ENCODE measurements at places on chromosomes 7 and 10.

DNA sequence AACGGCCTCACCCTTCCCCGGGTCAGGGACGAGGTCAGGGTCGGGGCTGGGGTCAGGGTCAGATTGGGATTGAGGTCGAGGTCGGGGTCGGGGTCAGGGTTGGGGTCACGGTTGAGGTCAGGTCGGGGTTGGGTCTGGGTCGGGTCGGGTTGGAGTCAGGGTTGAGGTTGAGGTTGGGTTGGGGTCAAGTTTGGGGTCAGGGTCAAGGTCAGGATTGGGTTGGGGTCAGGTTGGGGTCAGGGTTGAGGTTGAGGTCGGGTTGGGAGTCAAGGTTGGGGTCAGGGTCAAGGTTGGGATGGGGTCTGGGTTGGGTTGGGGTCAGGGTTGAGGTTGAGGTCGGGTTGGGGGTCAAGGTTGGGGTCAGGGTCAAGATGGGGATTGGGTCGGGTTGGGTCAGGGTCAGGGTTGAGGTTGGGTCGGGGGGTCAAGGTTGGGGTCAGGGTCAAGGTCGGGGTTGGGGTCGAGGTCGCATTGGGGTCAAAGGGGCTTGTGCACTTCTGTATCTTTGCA lies 131.4 kb downstream of the VIPR2 start:
- no peak for DNase-seq

DNA sequence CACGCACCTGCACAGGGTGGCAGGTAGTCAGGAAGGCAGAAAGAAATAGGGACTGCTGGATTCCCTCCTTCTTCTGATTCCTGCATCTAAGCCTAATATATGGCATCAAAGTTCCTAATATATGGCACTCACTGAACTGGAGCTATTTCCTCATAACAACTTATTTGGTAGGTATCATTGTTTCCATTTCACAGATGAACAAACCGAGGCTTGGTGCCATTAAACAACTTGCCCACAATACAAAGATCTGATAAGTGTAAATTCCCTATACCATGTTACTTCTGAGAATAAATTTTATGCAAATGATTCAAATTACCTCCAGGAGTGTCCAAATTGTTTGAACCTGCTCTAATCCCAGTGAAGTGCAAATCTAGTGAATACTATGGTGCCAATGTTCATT lies 2.1 kb upstream of the FAM171A1 start:
- DNase-seq: no peak

DNA sequence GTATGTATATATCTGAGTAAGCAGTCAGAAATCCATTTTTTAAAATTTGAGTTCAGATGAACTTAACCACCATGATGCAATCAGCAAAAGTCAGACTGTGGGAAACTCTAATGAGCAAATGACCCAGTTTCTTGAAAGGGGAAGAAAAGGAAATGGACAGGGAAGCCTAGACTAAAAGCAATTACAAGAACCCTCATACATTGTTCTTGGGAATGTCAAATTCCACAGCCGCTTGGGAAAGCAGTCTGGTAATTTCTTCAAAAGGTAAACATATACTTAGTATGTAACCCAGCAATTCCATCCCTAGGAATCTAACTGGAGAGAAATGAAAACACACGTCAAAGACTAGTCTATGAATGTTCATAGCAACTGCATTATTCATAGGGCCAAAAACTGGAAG lies 16.4 kb upstream of the FOXK1 start:
- no peak for DNase-seq

DNA sequence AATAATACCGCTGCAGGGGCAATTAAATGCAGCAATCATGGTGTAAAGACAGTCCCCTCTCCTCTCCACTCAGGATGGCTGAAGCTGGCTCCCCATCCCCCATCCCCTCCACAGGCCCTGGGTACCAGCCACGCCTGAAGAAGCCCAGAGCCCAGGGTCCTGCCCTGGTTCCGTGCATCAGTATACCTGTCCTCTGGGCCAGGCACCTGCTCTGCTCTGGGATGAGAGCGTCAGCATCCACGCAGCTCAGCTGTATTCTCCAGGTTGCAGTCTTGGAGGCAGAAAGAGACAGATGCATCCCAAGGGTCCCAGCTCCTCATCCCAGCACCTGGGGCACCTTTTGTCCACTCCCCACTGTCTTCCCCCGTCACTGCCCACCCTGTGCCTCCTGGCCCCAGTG lies 233.8 kb downstream of the TCERG1L start:
- no peak for DNase-seq

DNA sequence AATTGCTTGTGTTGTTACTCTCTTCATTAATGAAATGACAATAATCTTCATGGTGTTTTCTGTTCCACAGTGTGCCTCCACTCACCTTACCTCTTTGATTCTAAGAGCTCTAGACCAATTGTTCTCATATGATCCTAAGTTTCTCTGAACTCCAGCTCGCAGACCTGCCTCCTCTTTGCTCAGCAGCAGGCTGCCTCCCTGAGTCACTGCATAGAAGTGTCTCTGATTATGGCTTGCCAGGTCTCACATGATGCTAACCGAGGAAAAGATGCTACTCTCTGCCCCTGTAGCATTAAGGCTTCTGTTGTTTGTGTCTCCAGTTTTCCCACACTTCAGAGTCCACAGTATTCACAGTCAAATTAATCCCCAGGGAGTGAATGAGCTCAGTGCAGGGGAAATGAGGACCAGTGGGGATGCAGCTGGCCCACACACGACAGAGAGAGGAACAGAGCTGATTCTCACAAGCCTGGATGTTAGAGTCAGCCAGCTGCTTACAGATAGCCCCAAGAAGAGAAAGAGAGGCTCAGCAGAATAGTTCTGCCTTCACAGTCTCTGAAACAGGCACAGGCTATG lies 145.9 kb upstream of the EGR2 start:
- no peak for DNase-seq

DNA sequence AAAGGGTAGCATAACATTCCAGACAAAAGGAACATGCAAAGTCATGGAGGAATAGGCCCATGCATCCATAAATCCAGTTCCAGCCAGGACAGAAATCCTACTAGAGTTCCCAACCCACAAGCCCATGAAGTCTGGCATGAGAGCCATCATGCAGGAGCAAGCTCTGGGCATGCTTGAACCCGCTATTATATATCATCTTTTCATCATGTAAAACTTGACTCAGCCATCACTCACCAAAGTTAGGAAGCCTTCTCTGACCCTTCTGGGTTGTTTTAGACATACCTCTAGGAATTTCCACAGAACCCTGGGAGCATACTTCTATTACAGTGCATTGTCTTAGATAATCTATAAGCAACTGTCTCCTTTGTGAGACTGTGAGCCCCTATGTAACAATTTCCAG lies 293.0 kb upstream of the NPSR1 start:
- no peak for DNase-seq

DNA sequence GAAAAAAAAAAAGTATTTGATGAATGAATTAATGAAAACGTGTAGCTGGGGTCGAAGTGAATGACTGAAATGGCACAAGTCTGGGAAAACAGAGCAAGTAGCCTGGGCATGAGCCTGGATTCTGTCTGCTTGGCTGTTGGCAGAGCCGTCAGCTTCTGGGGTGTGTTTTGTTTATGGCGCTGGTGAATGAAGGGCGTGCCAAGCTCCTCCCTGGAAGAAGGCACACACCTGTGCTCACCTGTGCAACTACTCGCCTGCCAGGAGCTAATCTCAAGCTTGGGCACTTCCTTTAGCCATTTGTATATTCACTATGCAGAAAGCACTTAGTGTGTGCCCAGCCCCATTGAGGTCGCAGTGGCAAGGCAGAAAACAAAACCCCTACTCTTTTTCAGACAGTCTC lies 74.1 kb downstream of the GTF2IRD1 start:
- DNase-seq: no peak

GRCh38 chr7:25752967-25753791 lies 398.8 kb upstream of the NFE2L3 start:
- DNase-seq: no peak

DNA sequence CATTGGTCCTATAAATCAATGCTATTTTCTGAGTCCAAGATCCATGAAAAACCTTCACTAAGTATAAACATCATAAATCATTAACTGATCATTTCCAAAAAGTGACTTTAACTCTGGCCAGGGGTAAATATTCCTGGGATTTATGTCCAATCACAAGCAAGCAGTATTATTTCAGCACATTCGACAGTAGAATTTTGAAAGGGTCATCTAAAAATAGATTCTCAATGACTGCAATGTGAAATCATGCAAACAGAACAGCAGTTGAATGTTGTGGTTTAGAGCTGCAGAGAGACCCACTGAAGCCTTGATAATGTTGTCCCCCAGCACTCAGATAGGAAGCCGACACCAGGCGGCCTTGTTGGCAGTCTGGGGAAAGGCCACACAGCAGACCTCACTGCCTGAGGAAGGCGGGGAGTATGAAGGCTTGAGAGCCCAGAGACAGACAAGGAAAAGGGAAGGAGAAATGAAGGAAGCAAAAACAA lies 38.1 kb downstream of the FAM107B start:
- no peak for DNase-seq

GRCh38 chr10:121337427-121337826 lies 260.8 kb downstream of the FGFR2 start:
- DNase-seq: no peak

- no peak for DNase-seq
Observed at GRCh38 chr10:118981946-118982345, 47.6 kb upstream of the NANOS1 start.

- no peak for DNase-seq
Observed at GRCh38 chr7:121447243-121447910, 51.3 kb upstream of the FAM3C start.

GRCh38 chr10:86603256-86603655 lies 51.1 kb upstream of the OPN4 start:
- DNase-seq: no peak

GRCh38 chr7:461453-462172 lies 58.0 kb downstream of the PDGFA start:
- DNase-seq: no peak

DNA sequence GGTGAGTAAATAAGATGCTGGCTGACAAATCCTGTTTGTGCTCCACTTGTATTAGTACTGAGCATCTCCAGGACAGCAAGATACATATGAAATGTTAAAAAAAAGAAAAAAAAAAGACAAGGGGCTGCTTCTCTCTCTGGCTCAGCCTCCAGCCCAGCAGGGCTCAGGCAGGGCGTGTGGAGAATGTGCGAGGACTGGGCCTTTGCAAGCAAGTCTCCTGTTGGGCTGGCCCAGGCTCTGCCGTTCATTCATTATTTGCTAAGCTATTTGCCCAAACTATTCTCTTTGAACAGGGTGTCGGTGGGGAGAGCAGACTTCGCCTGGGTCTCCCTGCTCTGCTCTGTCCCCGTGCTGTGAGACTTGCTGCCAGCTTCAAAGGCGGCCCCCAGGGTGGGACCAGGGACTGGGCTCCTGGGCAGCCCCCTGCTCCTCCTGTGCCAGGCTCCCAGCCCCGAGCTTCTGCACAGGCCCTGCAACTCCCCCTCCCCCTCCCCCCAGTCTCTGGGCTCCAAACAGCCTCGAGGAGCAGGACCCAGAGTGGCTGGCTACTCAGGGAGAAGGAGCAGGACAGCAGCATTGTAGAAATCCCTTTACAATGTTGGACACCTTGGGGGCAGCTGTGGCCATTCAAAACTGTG lies 25.6 kb upstream of the MGMT start:
- no peak for DNase-seq

GRCh38 chr7:139655305-139655704 lies 122.5 kb downstream of the HIPK2 start:
- no peak for DNase-seq

DNA sequence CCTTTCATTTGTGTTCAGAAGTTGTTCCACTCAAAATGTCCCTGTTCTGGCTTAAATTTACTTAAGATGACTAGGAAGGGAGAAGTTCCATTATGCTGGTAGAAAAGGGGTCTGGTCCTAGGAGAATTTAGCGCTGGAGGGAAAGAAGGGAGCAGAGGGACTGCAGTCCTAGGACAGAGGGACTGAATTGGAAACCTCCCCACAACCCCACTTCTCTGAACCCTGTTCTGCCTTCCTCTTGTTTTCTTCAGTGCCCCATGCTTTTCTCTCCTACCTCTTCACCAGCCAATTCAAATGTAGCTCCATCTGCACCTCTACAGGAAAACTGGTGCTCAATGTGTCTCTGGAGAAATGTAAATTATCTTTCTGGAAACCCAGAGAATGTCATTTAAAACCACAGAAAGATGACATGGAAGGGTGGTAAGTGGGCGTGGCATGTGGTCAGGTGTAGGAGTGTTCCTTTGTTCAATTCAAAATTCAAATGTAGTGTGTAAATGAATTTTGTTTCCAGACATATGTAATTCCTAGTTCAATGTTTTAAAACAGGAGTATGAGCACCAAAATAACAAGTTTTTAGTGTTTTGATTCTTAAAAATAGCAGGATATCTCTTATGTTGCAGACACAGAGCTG lies 24.0 kb upstream of the RHOBTB1 start:
- no peak for DNase-seq

DNA sequence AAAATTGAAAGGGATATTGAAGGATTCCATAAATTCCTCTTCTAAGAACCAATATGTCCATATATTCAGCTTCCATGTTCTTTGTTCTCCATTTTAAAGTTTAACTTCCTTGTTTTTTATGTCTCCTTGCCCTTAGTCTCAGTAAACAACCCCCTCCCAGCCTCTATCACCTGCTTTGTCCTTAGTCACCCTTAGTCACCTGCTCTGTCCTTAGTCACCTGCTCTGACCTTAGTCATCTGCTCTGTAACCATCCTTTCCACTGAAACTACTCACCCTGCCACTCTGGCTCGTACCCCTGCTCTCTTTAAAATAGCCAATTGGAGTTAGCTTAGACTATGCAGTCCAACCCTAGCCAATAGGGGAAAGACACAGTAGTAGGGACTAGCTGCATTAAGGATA lies 136.2 kb upstream of the TMEM106B start:
- no peak for DNase-seq

DNA sequence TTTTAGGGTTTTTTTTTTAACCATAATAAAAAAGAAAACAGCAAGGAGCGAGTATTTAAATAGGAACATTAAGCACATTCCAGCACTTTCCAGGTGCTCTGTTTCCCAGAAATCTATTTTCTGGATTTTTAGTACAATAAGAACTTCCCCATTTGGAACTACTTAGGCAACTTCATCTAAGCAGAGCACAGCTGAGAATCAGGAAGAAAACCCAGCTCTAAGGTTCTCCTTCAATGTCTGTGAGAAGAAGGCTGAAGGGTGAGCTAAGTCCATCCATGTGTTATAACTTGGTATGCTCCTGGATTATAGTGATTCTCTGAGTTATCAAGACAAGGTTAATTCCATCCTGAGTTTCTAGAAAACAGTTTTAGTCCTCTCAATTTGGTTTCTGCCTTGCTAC lies 181.9 kb downstream of the CYP26A1 start:
- no peak for DNase-seq

- DNase-seq: no peak
Observed at GRCh38 chr7:14837216-14837615, 65.3 kb downstream of the DGKB start.

All from stimulated activated CD8-positive, alpha-beta memory T cell treated with anti-CD3 and anti-CD28 coated beads, Interleukin-4, amount 100 ng/mL, for 1 hour (primary cell).